Stimulated activated CD4-positive, alpha-beta T cell treated with anti-CD3 and anti-CD28 coated beads, Interleukin-15, amount 100 ng/mL, for 1 hour (primary cell): ENCODE measurements at places on chromosomes 5 and 9.
A peak's percentile ranks its signal among the peaks of the same experiment; 100 is the strongest.

GRCh38 chr5:6833406-6833805, 120.2 kb downstream of the TENT4A start:
- no peak for DNase-seq

- no peak for DNase-seq
Observed at GRCh38 chr5:171115519-171115918, 193.5 kb upstream of the TLX3 start.

GRCh38 chr9:104802110-104802509, 38.2 kb downstream of the NIPSNAP3B start:
- DNase-seq: no peak

- DNase-seq: no peak
Observed at GRCh38 chr9:19009391-19009965, 23.5 kb downstream of the SAXO1 start.

- peak; percentile 52 for DNase-seq
Observed at GRCh38 chr9:126719618-126720031, 85.2 kb upstream of the ZBTB43 start.

GRCh38 chr5:112574536-112574935, 155.5 kb upstream of the EPB41L4A start:
- DNase-seq: no peak

GRCh38 chr9:120435091-120435490, 144.9 kb downstream of the CDK5RAP2 start:
- no peak for DNase-seq

DNA sequence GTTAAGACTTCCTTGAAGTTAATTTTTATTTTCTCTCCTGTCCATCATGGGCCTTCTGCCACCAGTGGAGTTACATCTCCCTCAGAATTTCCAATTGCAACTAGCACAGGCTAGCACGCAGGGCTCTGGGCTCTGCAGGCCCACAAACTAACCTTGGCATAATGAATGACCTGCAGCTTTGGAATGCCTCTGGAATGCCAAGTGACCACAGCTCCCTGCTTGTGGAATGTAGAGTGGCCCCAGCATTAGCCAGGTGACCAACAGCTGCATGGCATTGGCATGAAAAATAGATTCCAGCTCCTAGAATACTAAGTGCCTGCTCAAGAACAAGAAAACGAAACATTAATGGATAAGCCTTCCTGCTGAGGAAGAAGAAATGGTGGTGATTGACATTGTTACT, 726.1 kb downstream of the BRINP1 start:
- DNase-seq: no peak

GRCh38 chr5:129465776-129466344, 5.8 kb downstream of the ADAMTS19 start:
- DNase-seq: no peak

GRCh38 chr9:129568560-129569501, 52.1 kb downstream of the C9orf50 start:
- no peak for DNase-seq

- DNase-seq: no peak
Observed at GRCh38 chr5:179413086-179413690, 67.9 kb upstream of the ADAMTS2 start.

DNA sequence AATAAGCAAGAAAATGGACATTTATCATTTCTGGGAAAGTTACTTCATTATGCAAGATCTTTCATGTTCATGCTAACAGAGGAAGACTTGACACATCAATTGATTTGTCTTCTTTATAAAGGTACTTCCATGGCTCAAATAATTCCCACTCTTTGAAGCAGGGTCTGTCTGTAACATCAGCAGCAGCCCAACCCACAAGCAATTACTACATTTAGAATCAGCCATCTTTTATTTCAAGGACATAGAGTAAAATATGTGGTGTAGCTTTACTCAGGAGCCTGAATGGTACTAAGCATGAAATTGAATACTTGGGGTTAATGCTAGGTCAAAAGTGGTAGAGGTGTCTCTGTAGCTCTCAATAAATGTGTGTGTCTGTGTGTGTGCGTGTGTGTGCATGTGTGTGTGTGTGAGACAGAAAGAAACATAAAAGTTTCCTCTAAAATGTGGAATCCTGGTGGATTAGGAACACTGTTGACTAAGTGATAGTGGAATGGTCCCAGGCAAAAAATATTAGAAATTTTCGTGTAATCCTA, 581.1 kb downstream of the CAAP1 start:
- DNase-seq: no peak

DNA sequence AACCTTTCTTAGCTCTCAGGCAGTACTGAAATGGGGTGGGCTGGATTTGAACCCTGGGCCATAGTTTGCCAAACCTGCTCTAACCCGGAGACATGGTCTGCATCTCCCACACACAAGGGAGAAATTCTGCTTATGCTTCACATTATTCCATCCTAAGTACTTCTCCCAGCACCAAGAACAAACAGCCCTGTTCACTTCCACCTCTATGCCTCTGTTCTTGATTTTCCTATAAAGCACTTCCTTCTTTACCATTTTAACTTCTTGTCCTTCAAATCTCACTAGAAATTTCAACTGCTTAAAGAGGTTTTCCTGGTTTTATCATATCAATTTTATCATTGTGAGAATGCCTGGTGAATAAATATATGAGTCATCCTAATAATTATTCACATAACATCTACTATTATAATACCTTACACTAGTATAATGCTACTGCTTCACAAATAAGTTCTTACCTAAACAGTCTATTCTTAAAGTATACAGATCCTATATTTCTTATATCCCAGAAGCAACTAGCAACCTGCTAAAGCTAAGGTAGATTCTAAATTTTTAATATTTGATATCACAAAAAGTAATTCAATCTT, 12.7 kb downstream of the FEM1C start:
- no peak for DNase-seq

- no peak for DNase-seq
Observed at GRCh38 chr5:134020188-134020587, 15.4 kb upstream of the VDAC1 start.

DNA sequence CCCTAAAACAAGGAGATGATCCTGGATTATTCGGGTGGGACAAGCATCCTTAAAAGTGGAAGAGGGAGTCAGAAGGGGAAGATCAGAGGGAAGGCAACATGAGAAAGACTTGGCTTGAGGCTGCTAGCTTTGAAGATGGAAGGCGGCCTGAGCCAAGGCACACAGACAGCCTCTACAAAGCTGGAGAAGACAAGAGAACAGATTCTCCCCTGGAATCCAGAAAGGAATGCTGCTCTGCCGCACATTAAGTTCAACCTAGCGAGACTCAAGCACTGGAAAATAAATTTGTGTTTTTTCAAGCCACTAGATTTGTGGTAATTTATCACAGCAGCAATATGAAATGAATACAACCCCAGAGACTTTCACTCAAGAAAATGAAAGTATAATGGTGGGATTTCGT, 17.9 kb downstream of the SLC36A3 start:
- DNase-seq: no peak

- DNase-seq: peak; percentile 56
Observed at GRCh38 chr9:130680836-130681768, 12.5 kb upstream of the EXOSC2 start.

GRCh38 chr9:6759185-6759977, 1.6 kb downstream of the KDM4C start:
- no peak for DNase-seq
